ENCODE measurements at places on chromosomes 3 and 15.
A peak's percentile ranks its signal among the peaks of the same experiment; 100 is the strongest.

GRCh38 chr3:94071713-94072284 lies 8.9 kb downstream of the NSUN3 start:
- no peak for DNase-seq

DNA sequence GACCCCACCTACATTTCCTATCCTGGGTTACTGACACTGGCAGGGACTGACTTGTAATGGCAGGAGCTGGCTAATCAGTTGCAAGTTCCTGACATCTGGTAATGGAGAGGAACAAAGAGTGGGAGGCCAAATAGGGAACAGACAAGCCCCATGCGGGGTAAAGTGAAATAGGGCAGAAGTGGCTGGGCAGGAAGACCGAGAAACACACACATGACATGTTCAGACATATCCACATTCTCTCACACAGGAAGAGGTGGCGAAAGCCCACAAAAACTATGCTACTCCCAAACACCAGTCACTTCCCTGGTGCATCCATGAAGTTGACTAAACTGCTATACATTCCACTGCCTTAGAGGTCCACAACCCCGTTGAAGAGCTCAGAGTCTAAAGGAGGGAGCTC lies 394.1 kb upstream of the TBL1XR1 start:
- no peak for DNase-seq

DNA sequence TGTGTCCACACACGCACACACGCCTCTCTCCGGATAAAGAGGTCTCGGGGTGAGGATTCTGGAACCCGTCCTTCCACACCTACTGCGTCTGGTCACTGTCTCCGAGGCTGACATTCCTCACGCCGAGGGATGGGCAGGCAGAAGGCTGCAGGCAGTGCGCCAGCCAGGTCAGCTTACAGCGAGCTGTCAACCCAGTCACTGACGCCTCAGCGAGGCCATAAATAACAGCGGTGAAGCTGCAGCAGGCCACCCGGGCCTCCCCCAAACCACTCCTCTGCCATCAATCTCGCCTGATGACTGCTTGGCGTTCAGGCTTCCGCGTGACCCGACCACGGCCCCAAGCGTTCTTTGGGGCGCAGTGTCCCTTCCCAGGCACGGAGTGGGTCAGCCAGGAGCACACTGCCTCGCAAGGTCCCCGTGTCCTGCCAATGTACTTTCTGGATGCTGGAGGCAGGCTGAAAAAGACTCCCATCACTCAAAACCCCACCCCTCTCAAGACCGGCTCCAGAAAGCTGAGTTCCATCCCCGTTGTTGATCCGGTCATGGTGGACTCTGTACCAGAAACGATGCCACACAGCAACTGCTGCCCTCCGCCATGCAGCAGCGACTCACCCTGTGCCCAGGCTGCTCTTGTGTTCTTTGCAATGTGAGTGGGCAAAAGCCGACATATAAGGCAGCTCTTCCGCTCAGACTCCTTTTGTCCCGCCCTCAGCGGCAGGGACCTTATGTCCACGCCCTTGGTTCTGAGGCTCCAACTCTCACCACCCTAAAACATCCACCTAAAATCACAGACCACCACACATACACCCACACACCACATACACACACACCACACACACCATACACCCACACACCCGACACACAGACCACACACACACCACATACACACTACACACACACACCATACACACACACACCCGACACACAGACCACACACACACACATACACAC lies 27.1 kb downstream of the CPN2 start:
- no peak for DNase-seq

DNA sequence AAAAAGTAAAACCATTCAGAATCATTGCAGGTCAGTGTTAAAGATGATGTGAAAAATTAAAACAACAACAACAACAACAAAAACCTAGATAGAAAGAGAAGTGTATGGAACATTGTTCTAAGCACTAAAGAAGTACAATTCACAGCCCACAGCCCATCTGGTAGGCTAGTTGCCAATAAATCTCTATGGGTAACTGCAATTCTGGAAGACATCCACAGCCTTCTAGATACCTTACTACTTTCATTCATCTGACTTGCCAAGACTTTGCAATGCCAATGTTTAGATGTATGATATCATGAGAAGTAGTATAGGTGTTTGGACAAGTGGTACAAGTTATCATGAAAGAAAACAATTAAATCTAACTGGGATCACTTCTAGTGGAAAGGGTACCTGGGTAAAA lies 198.6 kb downstream of the VGLL3 start:
- DNase-seq, result no peak

- DNase-seq, result no peak
Observed at GRCh38 chr3:82654708-82655107, 893.3 kb upstream of the GBE1 start.

GRCh38 chr3:123296836-123297626 lies 95.3 kb downstream of the SEC22A start:
- DNase-seq, result no peak

GRCh38 chr15:69606921-69607500 lies 154.4 kb downstream of the RPLP1 start:
- no peak for DNase-seq

GRCh38 chr15:99440029-99440428 lies 125.8 kb upstream of the MEF2A start:
- no peak for DNase-seq

- peak; percentile 82 for DNase-seq
Observed at GRCh38 chr3:147191795-147192385, 214.5 kb downstream of the ZIC4 start.

DNA sequence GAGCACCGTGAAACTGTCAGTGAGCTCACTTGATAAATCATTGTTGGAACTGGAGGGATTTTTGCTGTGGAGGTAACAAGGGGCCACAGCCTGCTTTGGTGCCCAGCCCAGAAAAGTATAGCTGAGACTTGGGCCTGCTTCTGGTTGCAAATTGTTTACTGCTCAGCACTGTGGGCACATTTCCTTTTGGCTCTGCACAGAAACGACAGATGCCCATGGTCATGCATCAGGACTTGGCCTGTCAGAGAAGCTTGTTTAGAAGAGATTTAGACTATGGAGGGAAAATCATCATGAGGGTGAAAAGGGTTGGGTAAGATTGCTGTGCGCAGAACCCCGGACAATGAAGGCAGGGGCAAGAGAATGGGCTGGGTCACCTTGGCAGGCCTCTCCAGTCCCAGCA lies 286.1 kb upstream of the CTNNB1 start:
- no peak for DNase-seq

- DNase-seq, result no peak
Observed at GRCh38 chr3:141419946-141420345, 51.6 kb downstream of the ZBTB38 start.

GRCh38 chr3:110389005-110389404 lies 682.6 kb upstream of the NECTIN3 start:
- DNase-seq, result no peak

DNA sequence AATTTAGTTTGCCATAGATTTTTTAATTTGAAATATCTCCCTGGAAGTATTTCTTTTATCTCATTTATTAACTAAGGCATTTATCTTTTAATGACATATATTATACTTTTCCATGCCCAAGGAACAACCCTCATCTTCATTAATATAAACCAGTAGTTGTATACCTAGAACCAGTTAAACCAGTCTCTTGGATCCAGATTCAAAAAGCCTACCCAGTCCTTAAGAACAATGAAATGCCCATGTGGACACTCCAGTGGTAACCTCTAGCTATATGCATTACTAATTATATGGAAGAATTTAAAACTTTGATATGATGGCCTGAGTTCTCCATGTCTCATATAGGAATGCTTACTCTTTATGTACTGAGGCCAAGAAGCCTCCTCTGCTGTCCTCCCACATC lies 4.8 kb downstream of the SIDT1 start:
- no peak for DNase-seq

- no peak for DNase-seq
Observed at GRCh38 chr15:70132139-70132538, 34.4 kb upstream of the TLE3 start.
